Stimulated activated CD8-positive, alpha-beta memory T cell treated with anti-CD3 and anti-CD28 coated beads, Interleukin-4, amount 100 ng/mL, for 48 hours (primary cell): ENCODE measurements at places on chromosomes 5 and 9.
A peak's percentile ranks its signal among the peaks of the same experiment; 100 is the strongest.

- DNase-seq: no peak
Measured at GRCh38 chr5:83924171-83924570, 203.5 kb upstream of the HAPLN1 start.

DNA sequence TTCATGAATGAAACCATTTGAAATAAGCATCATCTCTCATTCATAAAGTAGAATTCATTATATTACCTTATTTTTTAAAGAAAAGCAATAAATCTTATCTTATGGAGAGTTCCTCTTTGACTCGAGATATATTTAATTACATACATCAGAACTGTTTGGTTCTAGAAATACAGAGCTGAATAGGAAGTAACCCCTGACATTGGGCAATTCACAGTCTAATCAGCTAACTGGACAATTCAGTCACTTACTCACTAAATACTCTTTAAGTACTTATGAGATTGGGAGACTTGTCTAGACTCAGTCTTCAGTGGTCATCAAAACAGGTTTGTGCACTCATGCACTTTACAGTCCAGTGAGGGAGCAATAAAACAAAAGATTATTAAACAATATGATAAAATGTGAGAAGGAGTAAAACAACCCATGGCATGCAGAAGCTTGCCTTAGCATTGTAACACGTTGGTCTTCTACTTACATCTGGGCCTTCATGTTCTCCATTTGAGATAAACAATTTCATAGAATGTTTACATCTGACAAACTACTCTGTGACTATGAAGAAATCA lies 11.5 kb upstream of the FBXO38 start:
- DNase-seq: no peak

DNA sequence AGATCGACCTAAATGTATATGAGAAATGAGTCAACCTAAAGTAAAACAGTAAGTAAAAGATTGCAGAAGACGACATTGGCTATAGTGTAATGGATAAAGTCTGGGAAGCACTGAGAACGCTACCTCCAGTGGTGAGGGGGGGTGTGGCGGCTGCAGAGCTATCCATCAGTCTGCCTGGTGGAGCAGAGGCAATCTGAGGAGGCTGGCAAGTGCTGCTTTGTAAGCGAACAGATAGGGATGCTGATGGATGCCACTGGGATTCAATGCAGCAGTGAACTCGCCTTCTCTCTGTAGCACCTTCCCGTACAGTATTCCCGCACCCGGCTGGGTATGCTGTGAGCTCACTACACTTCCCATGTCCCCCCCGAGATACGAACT lies 261.5 kb downstream of the NSG2 start:
- DNase-seq: no peak

GRCh38 chr9:88753691-88754367 lies 218.9 kb downstream of the NXNL2 start:
- no peak for DNase-seq

GRCh38 chr5:94810281-94810680 lies 191.8 kb downstream of the SLF1 start:
- DNase-seq: no peak

- DNase-seq: no peak
Measured at GRCh38 chr5:168721966-168722365, 142.8 kb upstream of the PANK3 start.

DNA sequence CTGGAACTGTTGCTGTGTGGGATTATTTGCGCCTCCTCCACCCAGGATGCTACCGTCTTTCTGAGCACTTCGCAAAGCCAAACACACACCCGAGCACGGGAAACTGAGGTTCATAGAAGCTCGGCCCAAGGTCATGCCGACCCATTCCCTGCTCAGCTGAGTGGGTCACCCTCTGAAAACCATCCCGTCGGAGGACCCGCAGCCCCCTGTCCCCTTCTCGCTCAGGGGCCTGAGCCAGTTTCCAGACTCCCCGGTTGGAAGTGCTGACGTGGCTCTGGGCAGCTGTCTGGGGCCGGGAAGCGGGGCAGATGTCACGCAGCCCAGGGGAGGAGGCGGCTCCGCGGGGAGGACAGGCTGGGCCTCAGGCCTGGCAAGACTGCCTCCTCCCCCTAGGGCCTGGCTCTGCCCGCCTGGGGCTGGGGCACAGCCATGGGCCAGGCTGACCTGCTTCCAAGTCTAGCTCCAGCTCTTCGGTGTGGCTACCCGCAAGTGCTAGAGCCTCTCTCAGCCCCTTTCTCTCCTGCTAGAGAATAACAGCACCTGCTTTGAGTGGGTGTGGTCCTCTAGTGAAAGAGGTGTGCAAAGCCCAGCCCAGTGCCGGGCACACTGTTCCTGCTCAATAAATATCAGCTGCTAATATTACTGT lies 9.9 kb upstream of the CXXC5 start:
- DNase-seq: peak; percentile 28

DNA sequence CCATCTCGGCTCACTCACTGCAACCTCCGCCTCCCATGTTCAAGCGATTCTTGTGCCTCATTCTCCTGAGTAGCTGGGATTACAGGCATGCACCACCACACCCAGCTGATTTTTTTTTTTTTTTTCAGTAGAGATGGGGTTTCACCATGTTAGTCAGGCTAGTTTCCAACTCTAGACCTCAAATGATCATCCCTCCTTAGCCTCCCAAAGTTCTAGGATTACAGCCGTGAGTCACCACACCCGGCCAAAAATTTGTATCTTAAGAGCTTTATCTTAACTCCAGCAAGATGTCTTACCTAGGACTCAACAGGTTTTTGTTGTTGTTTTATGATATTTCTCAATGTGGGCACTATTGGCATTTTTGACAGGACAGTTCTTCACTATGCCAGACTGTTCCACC lies 27.9 kb downstream of the LYRM7 start:
- no peak for DNase-seq

DNA sequence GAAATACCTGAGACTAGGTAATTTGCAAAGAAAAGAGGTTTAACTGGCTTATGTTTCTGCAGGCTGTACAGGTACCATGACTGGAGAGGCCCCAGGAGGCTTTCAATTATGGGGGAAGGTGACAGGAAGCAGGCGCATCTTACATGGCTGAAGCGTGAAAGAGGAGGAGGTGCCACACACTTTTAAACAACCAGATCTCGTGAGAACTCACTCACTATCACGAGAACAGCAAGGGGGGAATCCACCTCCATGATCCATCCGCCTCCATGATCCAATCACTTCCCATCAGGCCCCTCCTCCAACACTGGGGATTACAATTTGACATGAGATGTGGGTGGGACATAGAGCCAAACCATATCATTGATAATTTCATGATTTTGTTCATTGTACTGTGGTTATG lies 2.5 kb upstream of the MED27 start:
- no peak for DNase-seq

GRCh38 chr9:73029346-73029745 lies 76.5 kb upstream of the ALDH1A1 start:
- DNase-seq: no peak

DNA sequence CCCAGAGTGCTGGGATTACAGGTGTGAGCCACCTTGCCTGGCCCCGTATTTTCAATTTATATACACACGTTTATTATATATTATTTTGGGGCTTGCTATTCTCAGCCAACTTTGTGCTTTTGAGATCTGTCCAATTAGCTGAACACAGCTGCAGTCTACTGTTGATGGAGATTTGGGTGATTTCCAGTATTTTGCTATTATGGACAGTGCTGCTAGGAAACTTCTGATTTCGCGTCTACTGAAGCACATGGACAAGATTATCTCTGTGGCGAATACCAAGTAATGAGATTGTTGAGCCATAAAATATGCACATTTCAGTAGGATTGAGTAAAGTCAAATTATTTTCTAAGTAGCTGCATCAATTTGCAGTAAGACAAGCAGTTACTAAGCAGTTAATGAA lies 1731.2 kb upstream of the CDH6 start:
- no peak for DNase-seq

DNA sequence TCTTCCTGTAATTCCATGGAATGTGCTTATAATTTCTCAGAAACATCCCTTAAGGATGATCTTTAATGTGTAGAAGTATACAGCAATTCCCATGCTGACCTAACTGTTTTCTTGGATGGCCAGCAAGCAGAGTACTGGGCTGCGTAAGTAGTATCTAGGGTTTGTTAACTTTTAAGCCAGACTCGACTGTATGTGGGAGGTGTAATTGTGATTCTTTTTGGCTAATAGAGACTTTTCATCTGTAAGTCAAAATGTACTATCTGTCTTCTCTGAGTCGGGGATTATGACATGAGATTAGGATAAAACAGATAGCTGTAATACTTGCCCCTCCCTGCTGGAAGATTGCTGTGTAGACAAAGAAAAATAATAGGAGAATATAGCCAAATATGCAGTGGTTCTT lies 169.3 kb downstream of the SGCD start:
- DNase-seq: no peak

DNA sequence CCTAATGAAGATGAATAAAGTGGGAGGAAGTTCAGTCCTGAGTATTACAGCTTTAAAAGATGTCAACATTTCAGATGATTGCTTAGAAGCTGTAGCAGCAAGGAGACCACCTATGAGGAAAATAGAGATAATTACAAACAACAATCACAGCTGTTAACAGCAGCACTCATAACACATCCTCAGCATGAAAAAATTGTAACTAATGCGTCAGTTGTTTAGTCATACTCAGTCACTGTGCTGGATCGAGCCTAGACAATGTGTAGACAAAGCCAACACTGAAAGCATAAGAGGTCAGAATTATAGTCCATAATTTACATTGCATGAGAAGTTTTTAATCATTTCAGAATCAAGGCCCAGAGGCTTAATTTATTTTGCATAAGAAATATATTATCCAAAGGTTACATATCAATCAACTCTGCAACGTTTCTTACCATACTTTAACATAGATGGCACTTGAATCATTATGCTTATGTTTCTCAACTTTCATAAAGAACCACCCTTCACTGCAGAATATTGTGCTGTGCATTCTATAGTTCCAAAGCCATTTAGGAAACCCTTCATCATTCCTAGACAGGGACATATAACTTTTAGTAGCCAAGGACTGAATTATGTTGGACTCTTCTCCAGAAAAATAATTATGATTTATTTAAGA lies 60.2 kb upstream of the HAPLN1 start:
- DNase-seq: no peak

DNA sequence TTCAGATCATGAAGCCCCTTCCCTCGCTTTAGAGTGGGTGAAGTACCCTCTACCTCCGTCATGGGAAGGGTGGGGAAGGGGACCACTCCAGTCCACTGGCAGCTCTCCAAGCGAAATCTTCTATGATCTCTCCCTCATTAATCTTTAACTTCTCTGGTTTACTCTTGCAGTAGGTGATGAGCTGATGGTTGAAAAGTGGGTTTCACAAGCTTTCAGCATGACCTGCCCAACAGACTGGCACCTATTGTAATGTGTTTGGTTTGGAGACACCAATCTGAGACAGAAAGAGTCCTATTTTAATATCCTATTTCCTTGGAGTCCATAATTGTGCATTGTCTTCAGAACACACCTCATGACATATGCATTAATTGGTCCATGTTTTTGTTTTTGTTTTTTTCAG lies 70.8 kb upstream of the TGFBR1 start:
- DNase-seq: no peak
